Activated T-helper 1 cell treated with Interleukin-2 at 50 U/mL for 16 hours (primary cell): ENCODE measurements at places on chromosomes 7 and 10.

- no peak for DNase-seq
These were observed 19.4 kb downstream of the COPG2 start for GRCh38 chr7:130649004-130649790.

- DNase-seq, result no peak
These were observed 17.5 kb downstream of the FAM171A1 start for GRCh38 chr10:15353471-15354017.

DNA sequence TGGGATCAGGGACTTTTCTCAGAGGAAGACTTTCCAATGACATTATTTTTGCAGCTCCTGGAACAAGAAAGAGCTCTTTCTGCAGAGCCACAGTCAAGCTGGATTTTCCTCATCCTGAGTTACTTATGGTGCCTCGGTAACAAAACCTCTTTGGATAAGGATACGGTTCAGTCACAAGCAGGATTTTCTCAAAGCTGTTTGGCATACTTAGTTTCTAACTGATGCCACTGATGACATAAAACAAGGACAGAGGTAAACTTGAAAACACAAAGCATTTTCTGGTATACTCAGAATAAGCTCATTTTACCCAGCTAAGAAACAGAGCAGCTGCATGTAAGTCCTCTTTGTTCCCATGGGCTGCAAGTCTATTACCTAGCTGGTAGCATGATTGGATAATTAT is 340.9 kb upstream of the MEOX2 start:
- no peak for DNase-seq

- no peak for DNase-seq
These were observed 308.7 kb downstream of the PTEN start for GRCh38 chr10:88172159-88172558.

DNA sequence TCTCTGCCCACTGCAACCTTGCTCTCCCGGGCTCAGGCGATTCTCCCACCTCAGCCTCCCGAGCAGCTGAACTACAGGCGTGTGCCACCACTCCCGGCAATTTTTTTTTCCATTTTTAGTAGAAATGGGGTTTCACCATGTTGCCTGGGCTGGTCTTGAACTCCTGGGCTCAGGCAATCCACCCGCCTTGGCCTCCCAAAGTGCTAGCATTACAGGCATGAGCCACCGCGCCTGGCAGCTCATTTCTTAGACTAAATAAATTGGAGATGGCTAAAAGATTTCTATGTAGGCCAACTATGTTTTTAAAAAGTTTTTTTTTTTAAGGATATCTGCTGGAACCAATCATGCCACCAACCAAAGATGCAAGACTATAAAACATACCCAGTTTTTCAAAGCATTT is 67.8 kb downstream of the TRUB1 start:
- no peak for DNase-seq

GRCh38 chr7:157021871-157022680 is 11.6 kb upstream of the MNX1 start:
- no peak for DNase-seq

DNA sequence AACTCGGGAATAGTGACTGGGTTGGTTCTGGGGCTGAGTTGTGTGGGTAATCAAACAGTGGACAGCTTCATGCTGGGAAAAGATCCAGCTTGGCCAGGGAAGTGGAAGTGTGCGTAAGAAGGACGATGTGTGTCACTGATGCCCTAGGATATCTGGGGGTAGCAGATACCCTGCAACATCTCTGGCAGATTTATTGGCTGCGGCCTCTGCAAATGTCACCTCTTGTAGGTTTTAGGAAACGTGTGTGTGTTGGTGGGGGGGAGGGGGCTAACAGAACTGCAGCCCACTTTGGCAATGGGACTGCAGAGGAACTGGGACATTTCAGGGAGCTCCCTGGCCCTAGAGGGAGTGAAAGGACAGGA is 965 bp upstream of the AGAP3 start:
- DNase-seq, result no peak

- no peak for DNase-seq
These were observed 143.8 kb downstream of the HGF start for GRCh38 chr7:81626008-81626407.

DNA sequence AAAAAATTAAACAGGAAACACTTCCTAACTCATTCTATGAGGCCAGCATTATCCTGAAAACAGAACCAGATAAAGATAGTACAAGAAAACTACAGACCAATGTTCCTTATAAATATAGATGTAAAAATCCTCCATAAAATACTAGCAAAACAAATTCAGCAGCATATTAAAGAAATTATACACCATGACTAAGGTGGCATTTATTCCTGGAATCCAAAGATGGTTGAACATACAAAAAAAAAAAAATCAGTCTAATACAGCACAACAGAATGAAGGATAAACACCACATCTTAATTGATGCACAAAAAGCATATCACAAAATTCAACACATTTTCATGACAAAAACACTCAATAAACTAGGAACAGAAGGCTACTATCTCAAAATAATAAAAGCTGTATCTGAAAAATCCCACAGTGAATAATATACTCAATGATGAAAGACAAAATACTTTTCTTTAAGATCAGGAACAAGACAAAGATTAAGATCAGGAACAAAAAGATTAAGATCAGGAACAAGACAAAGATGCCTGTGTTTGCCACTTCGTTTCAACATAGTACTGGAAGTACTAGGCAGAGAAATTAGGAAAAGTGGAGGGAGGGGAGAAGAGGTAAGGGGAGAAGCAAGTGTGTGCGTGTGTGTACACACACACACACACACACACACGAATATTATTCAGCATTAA is 95.6 kb downstream of the SNX13 start:
- no peak for DNase-seq

DNA sequence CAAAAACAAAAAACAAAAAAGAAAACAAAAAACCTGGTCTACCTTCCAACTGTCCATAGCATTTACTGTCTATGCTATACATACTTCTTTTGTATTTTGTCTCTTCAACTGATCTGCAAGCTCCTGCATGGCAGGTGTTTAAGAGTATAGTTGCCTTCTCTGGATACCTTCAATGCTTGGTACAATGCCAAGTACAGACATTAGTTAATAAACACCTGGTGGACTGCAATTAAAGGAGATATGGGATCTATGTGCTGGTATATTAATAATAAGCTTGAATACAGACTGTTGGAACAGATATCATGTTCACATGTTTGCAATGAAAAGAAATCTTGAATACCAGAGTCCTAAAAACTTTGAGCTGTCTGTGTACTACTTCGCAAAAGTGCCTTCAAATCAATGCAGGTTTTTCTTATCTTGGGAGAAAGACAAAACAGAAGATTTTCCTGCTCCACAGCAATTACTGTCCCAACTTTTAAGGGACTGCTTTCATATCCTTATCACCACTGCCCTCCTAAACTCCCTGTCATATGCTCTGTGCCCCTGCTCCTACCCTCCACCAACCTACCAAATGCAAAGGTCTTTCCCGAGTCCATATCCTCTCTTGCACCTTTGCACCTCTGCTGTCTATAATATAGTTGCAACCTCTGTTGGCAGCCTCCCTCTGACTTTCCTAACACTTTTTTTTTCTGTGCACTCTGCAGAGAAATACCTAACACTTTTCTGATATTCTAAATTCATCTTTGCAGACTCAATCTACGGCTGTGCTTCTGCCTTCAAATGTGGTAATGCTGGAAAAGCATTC is 85.1 kb downstream of the DNMBP start:
- no peak for DNase-seq

- no peak for DNase-seq
These were observed 303.9 kb downstream of the WDR37 start for GRCh38 chr10:1360011-1360557.

- no peak for DNase-seq
These were observed 145.6 kb downstream of the MGMT start for GRCh38 chr10:129612481-129613109.

- no peak for DNase-seq
These were observed 60.7 kb downstream of the OTUD1 start for GRCh38 chr10:23499372-23500132.

DNA sequence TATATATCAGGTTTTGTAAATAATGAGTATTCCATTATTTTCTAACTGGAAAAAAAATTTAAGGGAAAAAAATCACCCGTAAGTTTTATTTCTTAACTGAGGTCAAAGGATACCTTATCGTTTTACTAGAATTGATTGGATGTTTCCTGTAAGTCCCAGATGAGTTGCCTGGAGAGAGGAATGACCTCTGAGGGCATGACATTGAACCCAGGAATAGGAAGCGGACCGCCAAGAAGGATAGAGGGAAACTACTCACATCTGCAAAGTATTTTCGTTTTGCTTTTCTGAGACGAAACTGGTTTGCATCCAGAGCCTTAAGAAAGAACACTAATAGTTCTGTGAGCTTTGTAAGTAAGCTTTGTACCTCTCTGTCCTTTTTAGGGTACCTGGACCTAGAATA is 17.4 kb downstream of the RABGEF1 start:
- DNase-seq, result no peak

DNA sequence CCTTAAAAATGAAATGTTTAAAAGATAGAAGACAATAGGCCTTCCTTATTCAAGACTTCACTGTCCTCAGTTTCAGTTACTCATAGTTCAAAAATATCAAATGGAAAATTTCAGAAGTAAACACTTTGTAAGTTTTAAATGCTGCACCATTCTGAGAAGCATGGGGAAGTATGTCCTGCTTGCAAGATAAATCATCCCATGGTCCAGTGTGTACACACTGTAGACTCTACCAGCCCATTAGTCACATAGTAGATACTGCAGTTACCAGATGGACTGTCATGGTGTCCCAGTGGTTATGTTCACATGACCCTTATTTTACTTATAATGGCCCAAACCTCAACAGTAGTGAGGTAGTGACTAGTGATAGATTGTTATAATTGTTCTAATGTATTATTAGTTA is 69.5 kb downstream of the PTPN12 start:
- DNase-seq, result no peak

GRCh38 chr7:55513868-55514267 is 58.4 kb downstream of the VOPP1 start:
- no peak for DNase-seq

- no peak for DNase-seq
These were observed 107.8 kb downstream of the RAB18 start for GRCh38 chr10:27611744-27612550.

DNA sequence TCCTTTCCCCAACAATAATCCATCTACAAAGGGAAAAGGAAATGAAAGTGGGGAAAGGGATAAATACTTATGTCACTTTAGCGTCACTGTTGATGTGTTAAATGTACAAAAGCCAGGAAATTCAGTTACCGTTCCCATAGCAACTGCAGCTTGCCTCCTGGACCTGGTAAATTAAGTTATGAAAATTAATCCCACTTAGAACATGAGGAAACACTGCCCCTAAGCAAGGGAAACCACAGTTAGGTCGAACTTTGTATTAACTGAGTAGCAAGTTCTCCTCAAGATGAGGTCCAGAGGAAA is 338.2 kb upstream of the AOAH start:
- DNase-seq, result no peak

- no peak for DNase-seq
These were observed 28.0 kb downstream of the TTYH3 start for GRCh38 chr7:2659556-2660358.

- no peak for DNase-seq
These were observed 54.1 kb upstream of the CYP26C1 start for GRCh38 chr10:93006435-93007039.

- no peak for DNase-seq
These were observed 78.7 kb downstream of the CXCL12 start for GRCh38 chr10:44306147-44306710.

- no peak for DNase-seq
These were observed 2.0 kb upstream of the KMT2E start for GRCh38 chr7:105011831-105012502.

GRCh38 chr10:17100586-17100985 is 29.0 kb downstream of the CUBN start:
- DNase-seq, result no peak

DNA sequence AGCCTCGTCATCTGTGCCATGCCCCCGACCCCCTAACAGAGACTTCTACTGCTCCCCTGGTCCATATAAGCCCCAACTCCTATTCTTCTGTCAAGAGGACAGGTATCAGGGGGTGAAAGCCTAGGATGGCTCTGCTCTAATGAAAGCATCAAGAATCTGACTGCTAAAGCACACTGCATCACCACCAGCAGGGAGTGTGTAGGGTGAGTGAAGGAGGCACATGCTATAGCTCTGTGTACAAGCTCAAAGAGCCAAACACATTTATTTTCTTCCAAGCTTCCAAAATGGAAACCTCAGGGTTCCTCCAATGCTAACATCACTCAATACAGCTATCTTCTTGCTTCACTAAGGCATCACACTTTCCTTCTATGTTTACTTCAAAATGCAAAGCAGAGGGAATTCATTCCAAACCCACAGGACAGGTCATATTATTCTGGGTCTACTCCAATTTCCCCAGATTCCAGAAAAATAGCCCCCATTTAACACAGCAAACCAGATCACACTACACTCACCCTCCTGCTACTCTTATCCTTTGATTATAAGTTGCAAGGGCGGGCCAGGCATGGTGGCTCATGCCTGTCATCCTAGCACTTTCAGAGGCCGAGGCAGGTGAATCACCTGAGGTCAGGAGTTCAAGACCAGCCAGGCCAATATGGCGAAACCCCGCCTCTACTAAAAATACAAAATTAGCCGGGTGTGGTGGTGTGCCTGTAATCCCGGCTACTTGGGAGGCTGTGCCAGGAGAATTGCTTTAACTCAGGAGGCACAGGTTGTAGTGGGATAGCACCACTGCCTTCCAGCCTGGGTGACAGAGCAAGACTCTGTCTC is 36.6 kb downstream of the RHEB start:
- no peak for DNase-seq

GRCh38 chr10:66746711-66747110 is 179.1 kb upstream of the LRRTM3 start:
- no peak for DNase-seq

GRCh38 chr10:7161484-7162250 is 249.2 kb downstream of the SFMBT2 start:
- no peak for DNase-seq

GRCh38 chr10:49609006-49609282 is 1.2 kb upstream of the SLC18A3 start:
- DNase-seq, result no peak

DNA sequence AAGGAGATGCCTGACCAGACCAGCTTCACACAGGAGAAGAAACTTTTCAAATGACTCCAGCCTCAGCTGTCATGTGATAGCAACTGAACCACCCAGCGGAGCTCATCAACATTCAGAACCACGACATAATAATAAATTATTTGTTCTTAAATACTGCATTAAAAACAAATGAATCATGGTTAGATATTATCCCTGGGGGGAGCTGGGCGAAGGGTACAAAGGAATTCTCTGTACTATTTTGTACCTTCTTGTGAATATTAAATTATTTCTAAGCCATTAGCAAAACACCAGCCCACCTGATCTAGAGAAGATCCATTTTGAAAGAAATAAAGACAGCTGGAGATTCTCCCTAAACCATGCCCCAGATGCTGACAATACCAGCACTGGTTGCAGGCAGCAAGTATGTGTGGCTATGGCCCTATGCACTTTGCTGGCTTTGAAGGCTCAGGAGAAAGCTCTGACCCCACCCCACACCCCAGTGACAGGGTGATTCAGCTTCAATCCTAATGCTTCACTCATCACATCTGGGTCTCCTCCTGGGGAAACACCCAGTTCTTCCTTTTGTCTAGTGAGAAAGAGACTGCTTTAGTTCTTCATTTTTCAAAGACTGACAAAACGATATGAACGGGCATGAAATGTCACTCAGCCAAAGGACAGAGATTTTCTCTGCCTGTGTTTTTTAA is 45.5 kb upstream of the NKX2-3 start:
- no peak for DNase-seq

GRCh38 chr10:12073526-12073925 is 4.8 kb downstream of the DHTKD1 start:
- no peak for DNase-seq
